ENCODE measurements at places on chromosomes 5 and 9.

- no peaks in the 10 kb centered on the region for H3K36me3 ChIP-seq
- no peak overlapping the region for H3K27ac ChIP-seq
Observed at GRCh38 chr5:115369430-115370144, 73.1 kb upstream of the CCDC112 start.

GRCh38 chr9:81028504-81028903, 660.8 kb downstream of the TLE1 start:
- H3K27ac ChIP-seq: no peak overlapping the region
- H3K36me3 ChIP-seq: no peaks in the 10 kb centered on the region
- peak; percentile 85 for DNase-seq
- H3K4me3 ChIP-seq: no peak overlapping the region
- H3K4me1 ChIP-seq: no peaks in the 10 kb centered on the region
- no peaks in the 10 kb centered on the region for H3K27me3 ChIP-seq

DNA sequence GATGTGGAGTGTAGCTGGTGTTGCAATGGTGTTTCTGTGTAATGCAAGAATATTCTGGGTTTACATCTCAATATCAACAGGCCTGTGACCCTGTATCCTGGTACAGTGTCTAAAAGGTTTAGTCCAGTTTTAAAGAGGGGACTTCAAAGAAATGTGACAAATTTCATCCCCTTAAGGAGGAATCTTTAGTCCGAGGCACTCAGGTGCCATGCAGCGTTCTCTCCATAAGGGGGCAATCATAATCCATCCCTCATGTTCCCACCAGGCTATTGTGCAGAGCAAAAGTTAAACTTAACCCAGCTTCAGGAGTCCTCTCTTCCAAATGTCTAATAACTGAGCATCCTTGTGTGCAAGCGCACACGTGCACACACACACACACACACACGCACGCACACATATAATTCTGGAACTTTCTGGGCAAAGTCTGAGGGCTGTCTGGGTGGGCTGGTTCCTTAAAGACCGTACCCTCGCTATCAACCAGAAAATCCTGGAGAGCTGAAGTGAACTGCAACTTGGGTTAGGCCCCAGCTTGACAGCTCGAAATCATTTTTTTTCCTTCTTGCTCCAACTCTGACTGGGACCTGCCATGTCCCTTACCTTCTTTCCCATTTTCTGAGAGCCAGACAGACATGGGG, 46.0 kb downstream of the CRB2 start:
- no peaks in the 10 kb centered on the region for H3K36me3 ChIP-seq
- no peak overlapping the region for H3K4me3 ChIP-seq
- H3K27me3 ChIP-seq: no peaks in the 10 kb centered on the region

- no peak overlapping the region for H3K27ac ChIP-seq
- no peaks in the 10 kb centered on the region for H3K27me3 ChIP-seq
- no peak overlapping the region for H3K4me3 ChIP-seq
- no peaks in the 10 kb centered on the region for H3K4me1 ChIP-seq
- DNase-seq: no peak
- no peaks in the 10 kb centered on the region for H3K36me3 ChIP-seq
Observed at GRCh38 chr9:5389109-5389732, 48.5 kb downstream of the PLGRKT start.

DNA sequence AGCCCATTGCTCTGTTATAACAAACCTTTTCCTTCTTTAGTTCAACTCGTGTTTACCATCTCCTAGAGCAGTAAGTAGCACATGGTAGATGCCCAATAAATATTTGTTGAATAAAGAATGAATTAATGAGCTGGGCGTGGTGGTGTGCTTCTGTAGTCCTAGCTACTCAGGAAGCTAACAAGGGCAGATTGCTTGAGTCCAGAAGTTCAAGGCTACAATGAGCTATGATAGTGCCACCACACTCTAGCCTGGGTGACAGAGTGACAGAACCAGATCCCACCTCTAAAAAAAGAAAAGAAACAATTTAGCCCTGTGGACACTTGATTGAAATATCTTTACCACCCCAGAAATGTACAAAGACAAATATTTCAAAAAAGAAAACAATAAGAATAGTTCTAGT, 14.6 kb upstream of the PAM start:
- H3K27me3 ChIP-seq: no peaks in the 10 kb centered on the region
- H3K27ac ChIP-seq: no peak overlapping the region
- H3K36me3 ChIP-seq: no peaks in the 10 kb centered on the region

- no peaks in the 10 kb centered on the region for H3K4me1 ChIP-seq
- peaks cover 2% of the 10 kb centered on the region for H3K27me3 ChIP-seq
- no peak overlapping the region for H3K27ac ChIP-seq
Observed at GRCh38 chr5:168877132-168877892, 298.1 kb upstream of the PANK3 start.

- no peak for DNase-seq
- H3K36me3 ChIP-seq: no peaks in the 10 kb centered on the region
- H3K4me1 ChIP-seq: peaks cover 8% of the 10 kb centered on the region
- H3K27ac ChIP-seq: no peak overlapping the region
- H3K4me3 ChIP-seq: no peak overlapping the region
Observed at GRCh38 chr9:104987743-104988142, 59.8 kb upstream of the ABCA1 start.

GRCh38 chr5:164597293-164597900, 1092.0 kb downstream of the MAT2B start:
- H3K36me3 ChIP-seq: no peaks in the 10 kb centered on the region
- DNase-seq: no peak
- no peak overlapping the region for H3K4me3 ChIP-seq
- no peaks in the 10 kb centered on the region for H3K4me1 ChIP-seq
- no peaks in the 10 kb centered on the region for H3K27me3 ChIP-seq

GRCh38 chr9:98193336-98193944, 1.0 kb upstream of the CORO2A start:
- no peaks in the 10 kb centered on the region for H3K4me1 ChIP-seq
- no peaks in the 10 kb centered on the region for H3K36me3 ChIP-seq
- H3K4me3 ChIP-seq: peak overlapping the region; percentile 56
- no peak overlapping the region for H3K27ac ChIP-seq

DNA sequence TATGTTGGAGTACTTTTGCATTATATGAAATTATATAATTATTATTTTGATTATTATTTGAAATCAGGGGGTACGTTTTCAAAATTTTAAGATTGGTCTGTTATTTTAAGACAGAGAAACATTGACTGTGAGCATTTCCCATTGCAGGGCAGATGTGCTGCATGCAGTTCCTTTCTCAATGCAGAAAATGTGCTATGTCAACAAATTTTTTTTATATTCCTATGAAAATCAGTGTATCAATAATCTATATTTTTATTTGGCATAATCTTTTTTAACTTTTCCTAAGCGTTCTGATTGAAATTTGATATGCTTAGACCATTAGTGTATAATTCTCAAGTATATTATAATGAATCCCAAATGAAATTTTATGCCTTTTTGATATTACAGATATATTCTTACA, 41.8 kb upstream of the LRRC70 start:
- H3K36me3 ChIP-seq: no peaks in the 10 kb centered on the region
- no peaks in the 10 kb centered on the region for H3K27me3 ChIP-seq
- no peak overlapping the region for H3K4me3 ChIP-seq
- no peak overlapping the region for H3K27ac ChIP-seq
- no peaks in the 10 kb centered on the region for H3K4me1 ChIP-seq

DNA sequence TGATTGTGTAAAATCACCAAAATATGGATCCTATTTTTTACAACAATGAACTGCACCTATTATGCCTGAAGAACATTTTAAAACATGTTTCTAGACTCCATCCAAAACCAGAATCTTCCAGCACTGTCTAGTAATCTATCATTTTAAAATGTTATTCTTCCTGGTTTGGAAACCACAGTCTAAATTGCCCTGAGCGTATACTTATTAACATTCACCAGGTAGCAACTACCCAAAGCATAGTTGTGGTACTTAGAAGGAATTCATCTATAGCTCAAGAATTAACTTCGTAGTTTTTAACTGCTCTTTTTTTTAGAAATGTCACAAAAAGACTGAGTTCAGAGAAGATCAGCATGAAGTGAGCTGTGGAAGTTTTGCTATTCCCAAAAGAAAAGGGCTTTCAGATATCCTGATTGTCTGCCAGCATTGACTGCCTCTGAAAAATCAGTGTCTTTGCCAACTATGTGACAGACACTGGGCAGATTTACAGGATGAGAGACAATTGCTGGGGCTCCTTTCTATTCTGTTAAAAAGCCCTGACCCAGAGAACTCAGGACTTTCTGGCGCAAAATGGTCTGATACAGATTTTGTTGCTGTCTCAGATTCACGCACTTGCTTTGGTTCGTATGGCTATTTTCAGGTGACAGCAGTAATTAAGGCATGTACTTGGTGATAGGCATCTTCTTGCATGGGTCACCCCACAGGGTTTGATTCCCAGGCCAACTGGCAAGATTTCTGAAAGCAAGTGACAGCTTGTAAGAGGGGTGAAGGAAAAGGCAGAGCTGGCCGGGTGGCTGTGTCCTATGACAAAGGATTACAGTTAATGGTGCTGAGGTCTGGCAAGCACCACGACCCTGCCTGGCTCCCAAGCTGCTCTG, 152.5 kb upstream of the RAI14 start:
- no peaks in the 10 kb centered on the region for H3K36me3 ChIP-seq
- DNase-seq: no peak
- H3K27me3 ChIP-seq: no peaks in the 10 kb centered on the region
- no peak overlapping the region for H3K27ac ChIP-seq

DNA sequence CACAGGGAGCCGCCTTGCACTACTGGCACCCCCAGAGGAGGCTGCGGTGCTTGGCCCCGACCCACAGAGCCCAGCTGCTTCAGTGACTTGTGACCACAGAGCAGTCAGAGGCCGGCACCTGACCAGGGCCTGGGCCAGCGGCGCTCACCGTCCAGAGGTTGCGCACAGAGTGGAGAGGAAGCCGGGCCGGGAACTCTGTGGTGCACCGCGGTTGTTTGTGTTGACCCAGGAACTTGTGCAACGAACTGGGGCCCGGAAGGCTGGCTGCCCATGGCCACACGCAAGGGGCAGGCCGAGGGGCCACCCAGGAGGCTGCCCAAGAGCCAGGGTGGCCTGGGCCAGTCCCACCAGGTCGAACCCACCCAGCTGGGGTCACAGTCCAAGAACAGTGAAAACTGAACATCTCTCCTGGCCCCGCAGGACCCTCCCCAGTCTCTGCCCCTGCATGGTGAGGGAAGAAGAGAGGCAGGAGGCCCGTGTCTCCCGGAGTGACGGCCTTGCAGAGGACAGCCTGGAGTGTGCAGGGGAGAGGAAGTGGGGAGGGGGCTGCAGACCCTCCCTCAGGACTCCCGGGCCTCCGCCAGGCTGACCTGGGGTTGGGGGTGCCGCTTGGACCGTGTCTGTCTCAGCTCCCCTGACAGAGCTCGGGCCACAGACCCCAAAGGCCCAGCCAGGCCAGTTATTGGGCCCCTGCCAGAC, 42.8 kb upstream of the EGFL7 start:
- DNase-seq: no peak
- peaks cover 2% of the 10 kb centered on the region for H3K4me1 ChIP-seq
- H3K27ac ChIP-seq: no peak overlapping the region
- H3K4me3 ChIP-seq: no peak overlapping the region
- no peaks in the 10 kb centered on the region for H3K27me3 ChIP-seq

DNA sequence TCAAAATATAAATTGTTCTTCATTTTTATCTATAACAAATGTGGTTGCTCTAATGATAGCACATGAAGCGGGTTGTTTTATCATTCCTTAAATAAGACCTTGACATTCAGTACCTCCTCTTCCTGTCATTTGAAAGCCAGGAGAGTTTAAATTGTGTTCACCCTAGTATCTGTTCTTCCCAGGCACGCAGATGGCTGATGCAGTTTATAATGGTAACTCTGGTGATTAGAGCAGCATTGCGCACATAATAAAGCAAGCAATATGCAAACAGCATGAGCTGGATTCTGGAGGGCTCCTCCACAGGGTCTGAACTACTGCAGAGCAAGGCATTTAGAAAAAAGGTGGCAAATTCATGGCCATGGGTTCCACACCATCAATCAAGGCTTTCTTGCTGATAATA, 307.8 kb downstream of the ENC1 start:
- H3K36me3 ChIP-seq: no peaks in the 10 kb centered on the region
- 0 out of 2 replicates have a peak, but pooled peaks cover 2% of the 10 kb centered on the region for H3K4me1 ChIP-seq
- no peaks in the 10 kb centered on the region for H3K27me3 ChIP-seq
- no peak overlapping the region for H3K27ac ChIP-seq
- DNase-seq: no peak

DNA sequence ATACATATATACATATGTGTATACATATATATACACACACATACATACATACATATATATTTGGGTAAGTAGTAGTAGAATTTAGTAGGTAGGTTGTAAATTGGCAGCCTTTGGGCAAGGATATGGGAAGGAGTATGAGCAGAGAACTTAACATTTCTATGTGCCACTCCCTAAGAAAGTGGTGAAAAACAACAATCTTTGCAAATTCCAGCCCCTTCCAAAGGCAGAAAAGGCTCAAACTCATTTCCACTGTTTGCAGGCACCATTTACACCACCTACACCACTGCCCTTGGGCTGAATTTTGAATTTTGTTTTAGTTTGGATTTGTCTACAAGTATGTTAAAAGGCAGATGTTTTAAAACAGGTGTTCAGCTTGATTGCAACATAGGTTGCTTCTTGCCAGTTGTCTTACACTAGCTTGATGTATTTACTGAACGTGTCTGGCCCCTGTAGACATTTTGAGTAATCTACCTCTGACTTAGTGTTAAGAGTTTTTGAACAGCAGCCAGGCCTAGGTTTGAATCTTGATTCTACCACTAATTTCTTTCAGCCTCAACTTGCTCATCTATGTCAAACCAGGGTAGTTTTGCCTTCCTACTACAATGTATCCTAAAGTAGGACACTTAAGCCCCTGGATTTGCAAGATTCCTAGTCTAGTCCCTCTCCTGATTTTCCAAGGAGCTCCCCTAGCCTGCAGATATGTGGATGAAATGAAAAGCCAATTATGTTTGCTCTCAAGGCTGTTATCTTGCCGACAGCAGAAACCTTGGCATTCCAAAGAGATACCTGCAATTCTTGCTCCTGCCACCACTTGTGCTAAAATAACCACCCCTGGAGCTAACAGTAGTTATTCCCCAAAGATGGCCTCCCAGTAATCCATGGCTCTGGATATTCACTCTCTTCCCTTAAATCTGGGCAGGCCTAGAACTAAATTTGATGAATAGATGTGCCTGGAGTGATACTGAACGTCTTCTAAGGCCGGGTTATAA, 156.2 kb upstream of the SLC44A1 start:
- H3K4me1 ChIP-seq: no peaks in the 10 kb centered on the region
- H3K36me3 ChIP-seq: no peaks in the 10 kb centered on the region
- DNase-seq: no peak
- no peaks in the 10 kb centered on the region for H3K27me3 ChIP-seq

- H3K4me1 ChIP-seq: no peaks in the 10 kb centered on the region
- no peaks in the 10 kb centered on the region for H3K36me3 ChIP-seq
- H3K27ac ChIP-seq: no peak overlapping the region
Observed at GRCh38 chr5:163893281-163893680, 387.9 kb downstream of the MAT2B start.

DNA sequence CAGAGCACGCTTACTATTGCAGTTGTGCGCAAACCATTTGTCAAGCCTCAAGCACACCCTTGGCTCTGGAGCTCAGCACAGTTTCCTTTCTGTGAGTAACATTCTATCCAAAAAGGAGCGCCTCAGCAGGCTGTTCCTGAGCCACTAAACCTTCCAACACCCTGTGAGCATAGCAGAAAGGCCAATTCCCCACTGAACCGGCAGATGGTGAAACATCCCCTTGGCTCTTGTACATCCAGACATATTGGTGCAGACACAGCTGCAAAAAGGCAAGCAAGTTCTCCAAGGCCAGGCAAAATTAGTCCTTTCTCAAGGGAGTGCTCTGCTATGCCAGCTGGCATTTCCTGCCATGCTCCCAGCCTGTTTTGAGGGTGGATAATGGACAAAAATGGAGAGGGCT, 44.1 kb upstream of the CEMIP2 start:
- no peaks in the 10 kb centered on the region for H3K27me3 ChIP-seq
- DNase-seq: no peak
- H3K36me3 ChIP-seq: no peaks in the 10 kb centered on the region
- no peak overlapping the region for H3K4me3 ChIP-seq
- no peak overlapping the region for H3K27ac ChIP-seq
- no peaks in the 10 kb centered on the region for H3K4me1 ChIP-seq

Measured in Panc1 (cell line).